ENCODE measurements at places on chromosomes 4 and X.

DNA sequence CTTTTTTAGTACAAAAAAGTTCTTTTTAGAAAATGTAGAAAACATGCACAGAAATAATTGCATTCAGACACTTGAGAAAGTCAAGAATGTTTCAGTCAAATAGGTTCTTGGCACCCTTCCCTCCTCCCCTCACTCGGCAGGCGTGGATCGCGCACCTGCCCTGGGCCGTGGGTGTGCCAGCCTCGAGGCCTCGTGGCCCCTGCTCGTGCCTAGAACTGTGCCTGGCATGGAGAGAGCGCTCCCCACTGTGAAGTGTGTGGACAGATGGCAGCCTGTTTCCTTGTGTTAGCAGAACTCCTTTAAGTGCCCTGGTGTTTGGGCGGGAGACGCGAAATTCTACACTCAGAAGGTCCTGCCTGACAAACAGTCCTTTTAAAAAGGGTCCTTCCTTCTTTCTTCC is 14.7 kb downstream of the RGS12 start:
- DNase-seq: no peak

- no peak for DNase-seq
Measured at GRCh38 chr4:25921922-25922321, 7.9 kb downstream of the SMIM20 start.

DNA sequence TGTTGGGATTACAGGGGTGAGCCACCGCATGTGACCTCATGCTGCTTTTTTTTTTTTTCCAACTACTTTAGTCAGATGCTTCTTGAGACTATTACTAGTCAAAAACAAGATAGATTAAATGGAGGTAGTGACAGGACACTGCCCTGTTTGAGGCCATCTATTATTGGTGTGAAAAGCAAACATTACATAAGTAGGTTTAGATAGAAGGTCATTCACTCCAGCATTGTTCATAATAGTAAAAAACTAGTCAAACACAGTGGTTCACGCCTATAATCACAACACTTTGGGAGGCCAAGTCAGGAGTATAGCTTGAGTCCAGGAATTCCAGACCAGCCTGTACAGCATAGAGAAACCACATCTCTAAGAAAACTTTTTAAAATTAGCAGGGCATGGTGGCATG is 16.3 kb downstream of the XIAP start:
- no peak for DNase-seq

- DNase-seq: no peak
Measured at GRCh38 chr4:83625821-83626220, 89.9 kb downstream of the GPAT3 start.

- no peak for DNase-seq
Measured at GRCh38 chr4:2825740-2826139, 17.9 kb upstream of the ADD1 start.

DNA sequence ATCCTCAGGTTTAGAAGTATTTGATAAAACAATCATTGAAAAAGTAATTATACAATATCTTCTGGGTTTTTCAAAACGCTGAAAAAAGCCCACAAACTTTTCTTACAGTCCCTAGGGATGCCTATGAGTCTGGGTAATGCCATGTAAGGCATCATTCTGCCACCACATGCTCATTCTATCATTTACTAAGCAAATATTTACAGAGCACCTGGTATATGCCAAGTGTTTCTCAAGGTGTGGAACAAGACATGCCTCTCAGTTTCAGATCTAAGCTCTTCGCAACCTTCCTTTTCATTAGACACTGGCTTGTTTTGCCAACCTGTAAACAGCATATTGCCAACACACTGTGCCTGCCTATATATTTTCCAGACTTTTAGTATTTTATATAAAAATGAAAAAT is 17.7 kb downstream of the MID1 start:
- no peak for DNase-seq

DNA sequence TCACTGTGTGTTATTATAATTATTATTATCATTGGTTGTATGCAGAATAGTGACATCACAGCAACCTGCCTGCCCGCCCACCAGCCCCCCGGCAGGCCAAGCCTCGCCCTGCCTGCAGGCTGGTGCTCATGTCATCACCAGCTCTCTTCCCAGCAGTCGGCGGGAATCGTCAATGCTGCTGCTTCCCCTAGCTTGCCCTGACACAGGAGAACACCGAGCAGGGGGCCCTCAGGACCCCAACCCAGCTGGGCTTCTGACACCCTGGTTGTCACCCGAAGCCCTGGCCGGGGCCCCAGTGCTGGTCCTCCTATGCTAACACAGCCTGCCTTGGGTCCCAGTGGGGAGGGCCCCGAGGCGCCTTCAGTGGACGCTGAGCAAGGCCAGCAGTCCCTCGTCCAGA is 100.6 kb downstream of the PPP2R2C start:
- no peak for DNase-seq

DNA sequence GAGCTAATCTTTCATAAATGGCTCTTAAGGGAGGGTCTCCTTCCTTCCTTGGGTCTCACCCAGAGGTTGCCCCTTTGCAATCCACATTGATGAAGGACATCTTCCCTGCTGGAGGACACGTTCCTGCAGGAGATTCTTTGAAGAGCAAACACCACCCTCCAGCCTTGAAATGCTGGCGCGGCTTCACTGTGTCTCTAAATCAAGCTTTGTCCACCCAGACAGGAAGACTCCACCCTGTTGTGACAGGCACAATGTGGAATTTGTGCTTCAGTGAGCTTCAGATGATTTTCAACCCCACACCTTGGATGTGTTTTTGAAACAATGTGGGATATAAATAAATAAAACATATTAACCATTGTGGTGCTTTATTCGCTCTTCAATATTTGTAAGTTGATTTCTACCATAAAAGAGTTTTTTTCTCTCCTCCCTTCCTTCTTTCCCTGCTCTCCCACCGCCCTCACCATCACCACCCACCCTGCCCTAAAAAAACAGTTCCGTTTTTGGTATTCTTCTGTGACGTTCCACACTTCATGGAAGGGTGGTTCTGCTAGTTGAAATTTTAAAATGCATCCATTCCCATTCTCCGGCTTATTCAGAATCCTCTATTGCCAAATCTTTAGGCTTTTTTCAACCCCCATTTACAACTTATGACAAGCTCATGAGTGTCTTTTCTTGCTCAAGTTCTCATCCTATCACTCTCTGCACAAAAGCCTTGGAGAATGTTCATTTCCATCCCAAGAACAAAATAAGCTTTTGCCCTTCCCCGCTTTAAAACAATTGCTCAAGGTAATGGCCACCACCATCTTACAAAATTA is 264.3 kb downstream of the RAPGEF2 start:
- no peak for DNase-seq

GRCh38 chrX:130874751-130875150 is 28.3 kb downstream of the ENOX2 start:
- no peak for DNase-seq

- no peak for DNase-seq
Measured at GRCh38 chr4:10259976-10260375, 143.4 kb upstream of the WDR1 start.

GRCh38 chrX:15723887-15724517 is 14.1 kb upstream of the CA5B start:
- DNase-seq: no peak

DNA sequence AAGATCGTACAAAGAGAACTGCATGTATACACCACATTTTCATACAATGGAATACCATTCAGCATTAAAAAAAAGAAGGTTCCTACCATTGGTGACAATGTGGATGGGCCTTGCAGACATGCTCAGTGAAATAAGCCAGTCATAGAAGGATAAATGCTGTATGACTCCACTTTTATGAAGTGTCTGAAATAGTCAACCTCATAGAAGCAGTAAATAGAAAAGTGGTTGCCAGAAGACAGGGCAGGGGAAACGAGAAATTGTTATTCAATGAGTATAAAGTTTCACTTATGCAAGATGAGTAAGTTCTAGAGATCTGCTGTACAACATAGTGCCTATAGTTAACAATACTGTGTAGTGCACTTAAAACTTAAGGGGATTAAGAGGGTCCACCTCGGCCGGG is 257.5 kb upstream of the FTHL17 start:
- no peak for DNase-seq

DNA sequence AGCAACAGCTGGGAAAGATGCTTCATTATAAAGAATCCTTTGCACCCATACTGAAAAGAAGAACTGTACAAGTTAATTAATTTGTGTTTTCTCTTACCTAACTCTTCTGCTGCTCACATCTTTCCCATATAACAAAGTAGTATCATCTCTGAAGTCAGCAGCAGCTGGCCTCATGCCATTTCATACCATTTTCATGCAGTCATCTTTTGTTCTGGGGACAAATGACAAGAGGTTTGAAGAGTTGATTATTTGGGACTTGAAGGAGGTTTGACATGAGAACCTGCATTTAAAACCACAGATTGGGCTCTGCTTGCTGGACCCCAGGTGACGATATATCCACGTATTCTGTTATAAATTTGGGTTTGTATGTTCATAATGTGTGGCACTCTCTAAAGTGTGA is 430.3 kb downstream of the SPRY1 start:
- no peak for DNase-seq

GRCh38 chr4:2290974-2291704 is 29.2 kb upstream of the MXD4 start:
- DNase-seq: no peak

- DNase-seq: no peak
Measured at GRCh38 chr4:121072224-121073003, at the start of gene NDNF. Gene NDNF, minus strand, starts transcription at chr4:121072535. Its CDS starts 26,698 bp downstream, at chr4:121045837.

DNA sequence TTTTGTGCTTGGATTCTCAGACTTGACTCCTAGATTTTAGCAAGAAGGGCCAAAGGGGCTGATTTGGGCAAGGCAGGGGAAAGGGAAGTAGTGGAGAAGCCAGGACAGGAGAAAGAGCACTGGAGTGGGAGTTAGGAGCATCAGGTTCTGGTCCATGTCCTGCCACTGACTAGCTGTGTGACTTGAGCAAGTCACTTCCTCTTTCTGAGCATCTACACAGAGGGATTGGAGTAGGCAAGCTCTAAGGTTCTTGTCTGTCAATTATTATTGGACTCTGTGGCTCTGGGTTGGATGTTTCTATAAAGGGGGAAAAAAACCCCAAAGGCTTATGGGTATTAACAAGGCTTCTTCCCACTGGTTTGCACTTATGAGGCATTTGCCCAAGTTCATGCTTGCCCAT is 24.4 kb downstream of the PLAC1 start:
- DNase-seq: no peak

DNA sequence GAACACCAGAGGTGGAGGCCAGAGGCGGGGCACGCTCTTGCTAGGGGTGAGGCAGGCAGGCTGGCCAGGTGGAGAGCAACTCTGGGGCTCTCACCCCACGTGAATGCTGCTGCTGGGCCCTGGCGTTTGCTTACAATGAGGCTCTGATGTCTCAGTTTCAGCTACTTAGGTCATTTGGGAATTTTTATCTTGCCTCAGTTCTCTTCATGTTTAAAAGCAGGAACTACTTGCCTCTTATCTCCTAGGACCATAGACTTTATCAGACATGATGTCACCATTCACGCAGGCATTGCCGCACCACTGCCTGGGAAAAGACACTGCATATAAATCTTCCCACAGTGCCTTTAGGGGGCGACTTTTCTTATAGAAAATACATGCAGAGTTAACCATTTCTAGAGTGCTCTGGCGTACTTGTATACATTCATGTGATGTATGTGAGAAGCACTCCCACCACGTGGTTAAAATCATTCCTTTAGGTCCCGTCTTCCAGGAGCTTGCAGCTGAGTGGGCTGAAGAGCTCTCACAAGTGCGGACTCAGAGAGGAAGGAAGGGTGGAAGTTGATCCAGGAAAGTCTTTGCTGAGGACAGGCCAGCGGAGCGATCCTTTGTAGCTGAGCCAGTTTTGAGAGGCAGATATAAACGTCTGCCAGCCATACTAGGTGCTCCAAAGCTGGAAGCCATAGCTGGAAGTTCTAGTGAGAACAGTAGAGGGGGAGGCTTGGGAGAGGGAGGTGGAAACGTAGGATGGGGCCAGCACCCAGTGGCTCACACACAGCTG is 84.3 kb upstream of the CLDN34 start:
- no peak for DNase-seq

DNA sequence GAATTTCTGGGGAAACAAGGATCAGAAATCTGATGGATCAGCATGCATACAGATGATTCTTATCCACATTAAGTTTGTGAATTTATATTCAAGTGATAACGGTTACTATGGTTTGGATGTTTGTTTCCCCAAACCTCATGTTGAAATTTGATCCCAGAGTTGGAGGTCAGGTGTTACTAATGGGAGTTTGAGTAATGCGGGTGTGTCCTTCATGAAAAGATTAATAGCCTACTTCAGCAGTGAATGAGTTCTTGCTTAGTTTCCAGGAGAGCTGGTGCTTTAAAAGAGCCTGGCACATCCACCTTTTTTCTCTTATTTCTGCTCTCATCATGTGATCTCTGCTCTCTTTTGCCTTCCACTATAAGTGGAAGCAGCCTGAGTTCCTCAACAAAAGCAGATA is 712.4 kb downstream of the IL1RAPL1 start:
- no peak for DNase-seq

DNA sequence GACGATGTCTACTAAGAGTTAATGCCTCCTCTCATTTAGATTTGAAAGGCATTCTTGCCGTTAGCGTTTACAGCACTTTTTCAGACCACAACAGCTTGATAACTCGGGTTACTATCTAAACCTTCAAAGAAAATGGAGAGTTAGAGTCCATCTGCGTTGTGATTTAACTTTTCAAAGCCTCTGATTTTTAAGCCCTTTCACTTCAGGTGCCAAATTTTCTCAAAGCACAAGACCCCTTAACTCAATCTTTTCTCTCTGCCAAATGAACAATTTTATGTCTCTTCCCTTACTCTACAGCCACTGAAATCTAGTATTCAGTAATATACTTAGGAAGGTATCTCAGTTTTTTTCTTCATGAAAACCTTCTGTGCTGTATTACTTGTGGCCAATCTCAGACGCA is 310.5 kb downstream of the TENM3 start:
- DNase-seq: no peak

GRCh38 chrX:38898261-38898660 is 97.0 kb downstream of the MID1IP1 start:
- no peak for DNase-seq

- no peak for DNase-seq
Measured at GRCh38 chr4:1760521-1761071, 32.5 kb upstream of the FGFR3 start.

- DNase-seq: no peak
Measured at GRCh38 chrX:153446950-153447580, 1.2 kb upstream of the TREX2 start.

DNA sequence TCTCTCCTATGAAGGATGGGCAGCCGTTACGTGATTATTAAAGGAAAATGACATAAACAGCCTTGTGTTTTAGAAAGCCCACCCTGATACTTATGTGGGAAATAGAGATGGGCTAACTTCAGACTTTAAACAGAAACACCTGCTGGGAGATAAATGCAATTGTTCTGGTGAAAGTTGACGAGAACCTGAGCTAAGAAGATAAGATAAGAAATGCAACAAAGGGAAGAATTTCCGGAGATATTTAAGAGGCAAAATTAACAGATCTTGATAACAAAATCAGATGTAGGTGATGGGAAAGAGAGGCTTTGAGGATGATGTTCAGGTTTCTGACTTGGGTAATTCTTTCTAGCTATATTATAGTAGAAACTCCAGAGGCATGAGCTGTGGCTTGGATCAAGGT is 102.7 kb upstream of the SLC7A11 start:
- DNase-seq: no peak

DNA sequence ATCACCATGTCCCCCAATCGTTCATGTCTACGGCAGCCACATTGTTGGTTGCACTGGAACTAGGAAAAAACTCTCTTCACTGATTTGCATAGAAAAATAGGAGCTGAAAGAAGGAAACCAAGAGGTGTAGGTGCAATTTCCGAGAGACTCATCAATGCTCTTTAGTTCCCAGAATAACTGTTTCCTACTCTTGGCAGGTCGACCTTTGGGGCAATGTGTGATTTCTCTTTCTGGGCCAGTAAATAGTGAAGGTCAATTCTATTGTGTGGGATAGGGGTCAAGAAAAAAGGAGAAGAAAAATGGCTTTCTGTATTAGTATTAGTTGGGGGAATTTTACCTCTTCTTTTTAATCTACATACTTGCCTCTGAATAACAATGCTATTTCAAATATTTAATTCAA is 55.9 kb upstream of the PDE5A start:
- DNase-seq: no peak

Data from fibroblast of skin of left quadriceps (primary cell).